ENCODE measurements at places on chromosomes 1 and 21.

DNA sequence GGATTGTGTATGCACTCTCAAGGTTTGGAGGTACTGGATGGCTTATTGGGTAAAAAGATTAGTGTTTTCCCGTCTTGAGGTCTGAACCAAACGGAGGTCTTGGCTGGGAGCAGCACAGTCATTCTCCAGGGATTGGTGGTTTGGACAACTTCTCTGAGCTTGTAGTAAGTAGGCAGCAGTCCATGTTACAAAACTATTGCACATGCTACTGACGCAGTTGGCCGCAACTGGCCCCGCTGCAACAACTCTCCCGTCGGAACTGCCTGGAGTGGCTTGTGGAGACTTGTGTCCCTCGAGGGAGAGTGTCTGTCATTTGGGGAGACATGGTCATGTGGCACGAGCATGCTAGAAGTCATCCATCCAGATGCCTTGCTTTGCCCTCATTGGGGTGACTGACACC, 276.0 kb downstream of the TM2D1 start:
- peak; percentile 72 for ATAC-seq

- ATAC-seq, result no peak
Observed at GRCh38 chr21:43352568-43353281, 74.2 kb downstream of the SIK1 start.

- no peak for ATAC-seq
Observed at GRCh38 chr1:236016782-236017400, 48.0 kb downstream of the NID1 start.

GRCh38 chr1:77012066-77012465, 144.8 kb downstream of the ST6GALNAC5 start:
- ATAC-seq, result no peak

DNA sequence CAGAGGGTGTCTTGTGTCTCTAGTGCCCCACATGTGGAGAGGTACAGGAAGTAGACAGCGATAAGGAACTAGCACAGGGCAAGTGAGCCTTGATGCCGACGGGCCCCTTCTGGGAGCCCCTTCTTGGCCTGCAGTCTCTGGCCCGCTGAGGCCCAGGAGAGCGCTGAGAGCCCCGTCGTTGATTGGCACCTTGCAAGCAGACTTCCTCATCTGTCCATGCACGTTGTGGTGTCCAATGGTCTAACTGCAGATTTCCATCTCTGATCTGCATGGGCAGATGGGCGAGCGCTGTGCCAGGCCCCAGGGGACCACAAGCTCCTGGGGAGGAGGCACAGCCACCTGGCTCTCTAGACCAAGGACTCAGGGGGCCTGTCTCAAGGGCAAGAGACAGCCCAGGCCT, 32.4 kb downstream of the PLEKHA6 start:
- no peak for ATAC-seq

DNA sequence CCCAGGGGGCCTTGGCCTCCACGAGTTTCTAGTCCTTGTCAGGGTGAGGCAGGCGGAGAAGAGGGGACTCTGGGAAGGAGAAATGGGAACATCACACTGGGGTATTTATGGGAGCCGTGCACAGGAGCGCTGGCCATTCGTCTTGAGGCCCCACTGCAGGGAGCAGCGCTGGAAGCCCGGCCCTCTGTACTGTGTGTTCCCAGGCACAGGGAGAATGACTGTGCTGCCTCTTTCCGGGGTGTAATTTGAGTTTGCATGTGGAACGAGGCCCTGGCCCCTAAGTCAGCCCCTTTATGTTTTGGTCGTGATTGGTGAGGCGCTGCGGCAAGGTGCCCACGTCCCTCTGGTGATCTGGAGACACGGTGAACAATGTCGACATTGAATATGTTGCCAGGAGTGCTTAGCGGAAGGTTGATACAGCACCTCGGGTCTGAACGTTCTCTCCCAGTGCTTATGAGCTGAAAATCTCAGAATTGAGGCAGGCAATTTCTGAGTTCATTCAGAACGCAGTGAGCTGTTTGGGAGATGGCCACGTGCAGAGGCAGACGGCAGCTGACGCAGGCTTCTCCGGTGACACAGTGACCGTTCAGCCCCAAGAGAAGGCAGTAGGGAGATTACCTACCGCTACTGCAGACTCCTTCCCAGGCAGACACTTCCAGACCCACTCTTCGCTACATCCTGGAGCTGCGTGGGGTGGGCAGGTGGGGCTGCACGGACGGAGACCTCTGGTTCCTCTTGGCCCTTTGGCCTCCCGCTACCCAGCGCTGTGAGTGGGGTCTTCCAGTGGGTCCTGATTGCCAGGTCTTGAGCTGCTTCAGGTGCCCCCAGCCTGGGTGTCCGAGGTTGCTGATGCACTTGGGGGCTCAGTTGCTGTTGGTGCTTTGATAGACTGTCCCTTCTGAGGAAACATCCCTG, 265.8 kb downstream of the CAMTA1 start:
- ATAC-seq, result no peak

DNA sequence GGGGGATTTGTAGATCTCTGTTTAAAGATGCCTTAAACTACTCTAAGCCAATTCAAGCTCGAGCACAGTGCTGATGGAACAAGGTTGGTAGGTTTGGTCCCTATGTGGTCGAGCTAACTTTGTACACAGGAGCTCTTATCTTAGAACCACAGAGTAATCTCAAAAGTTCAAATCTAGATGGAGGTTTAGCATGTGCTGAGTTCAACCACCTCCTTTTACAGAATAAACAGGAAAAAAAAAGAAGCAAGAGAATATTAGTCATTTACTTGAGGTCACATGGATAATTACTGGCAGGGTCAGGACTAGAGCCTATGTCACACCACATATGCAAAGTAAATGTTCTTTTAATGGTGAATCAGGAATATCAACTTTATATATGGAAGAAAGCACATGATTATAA, 86.2 kb downstream of the DTL start:
- ATAC-seq, result no peak

DNA sequence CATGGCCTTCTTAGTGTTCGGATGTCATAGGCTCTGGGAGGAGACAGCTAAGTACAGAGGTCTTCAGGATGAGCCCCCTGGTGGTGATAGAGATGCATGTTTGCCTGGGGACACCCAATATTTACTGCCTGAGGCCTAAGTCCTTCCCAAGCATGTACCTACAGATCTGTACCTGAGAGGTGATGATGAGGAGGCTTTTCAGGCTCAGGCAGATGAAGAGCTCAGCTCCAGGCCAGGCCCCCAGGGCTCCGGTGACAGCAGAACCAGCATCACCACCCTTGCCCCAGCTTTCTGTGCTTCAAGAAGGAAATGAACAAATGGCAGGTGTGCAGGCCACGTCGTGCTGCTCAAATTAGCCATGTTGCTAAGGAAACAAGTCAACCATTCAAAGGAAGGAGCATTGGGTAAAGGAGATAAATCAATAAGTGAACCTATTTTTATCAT, 21.1 kb downstream of the CACNA1E start:
- no peak for ATAC-seq

- no peak for ATAC-seq
Observed at GRCh38 chr1:228147151-228147693, 2.5 kb upstream of the GJC2 start.

DNA sequence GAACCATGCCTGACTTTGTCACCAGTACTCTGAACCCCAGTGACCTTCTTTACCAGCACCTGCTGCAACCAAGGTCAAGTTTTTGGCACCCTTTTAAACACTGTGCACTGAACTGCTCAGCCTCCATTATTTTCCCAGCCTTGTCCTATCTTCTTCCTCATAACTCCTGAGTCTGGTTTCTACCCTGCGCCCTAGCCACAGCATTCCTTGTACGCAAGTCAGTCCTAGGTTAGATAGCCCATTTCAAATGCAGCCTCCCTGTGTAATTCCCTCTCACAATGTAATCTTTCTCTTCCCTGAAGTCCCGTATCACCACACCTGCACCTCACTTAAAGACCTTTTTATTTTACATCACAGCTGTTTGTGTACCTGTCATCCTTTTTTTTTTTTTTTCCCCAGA, 37.2 kb downstream of the DNTTIP2 start:
- ATAC-seq, result no peak

All from gastroesophageal sphincter (tissue), 4 donors.